ENCODE measurements at places on chromosomes 3 and 15.

DNA sequence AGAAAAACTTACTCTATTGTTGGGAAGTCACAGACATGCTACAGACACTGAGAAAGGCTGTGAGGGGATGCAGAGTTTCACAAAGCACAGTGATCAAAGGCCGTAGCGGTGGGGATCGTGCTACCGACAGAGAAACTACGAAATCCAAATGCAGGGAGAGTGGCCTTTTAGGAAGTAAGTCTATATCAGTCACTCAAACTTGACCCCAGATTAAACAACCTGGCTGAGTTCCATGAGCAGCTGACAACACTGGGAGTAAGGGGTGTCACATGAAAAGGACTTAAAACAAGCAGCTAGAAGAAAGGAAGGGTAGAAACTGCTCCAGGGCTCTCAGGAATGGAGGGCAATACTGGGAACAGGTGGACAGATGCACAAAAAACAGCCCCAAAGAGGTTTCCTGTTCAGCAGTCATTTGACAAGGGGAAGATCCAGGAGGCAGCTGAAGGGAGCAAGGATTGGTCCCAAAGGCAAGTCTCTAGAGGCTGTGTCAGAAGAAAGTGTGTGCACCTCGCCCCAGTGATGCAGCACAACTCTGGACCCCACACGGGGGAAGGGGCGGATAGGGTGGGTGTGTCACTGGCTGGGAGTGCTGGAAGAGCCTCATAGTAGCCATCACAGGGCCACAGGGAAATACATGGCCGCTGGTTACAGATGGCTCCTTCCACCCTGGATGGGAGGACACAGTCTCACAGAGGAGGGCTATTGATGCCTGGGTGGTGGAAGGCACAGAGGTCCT lies 20.3 kb upstream of the HDAC11 start:
- no peak for DNase-seq

- no peak for DNase-seq
These were observed 86.5 kb downstream of the AQR start for GRCh38 chr15:34883042-34883441.

GRCh38 chr3:136351351-136351750 lies 101.2 kb downstream of the PCCB start:
- DNase-seq = no peak

DNA sequence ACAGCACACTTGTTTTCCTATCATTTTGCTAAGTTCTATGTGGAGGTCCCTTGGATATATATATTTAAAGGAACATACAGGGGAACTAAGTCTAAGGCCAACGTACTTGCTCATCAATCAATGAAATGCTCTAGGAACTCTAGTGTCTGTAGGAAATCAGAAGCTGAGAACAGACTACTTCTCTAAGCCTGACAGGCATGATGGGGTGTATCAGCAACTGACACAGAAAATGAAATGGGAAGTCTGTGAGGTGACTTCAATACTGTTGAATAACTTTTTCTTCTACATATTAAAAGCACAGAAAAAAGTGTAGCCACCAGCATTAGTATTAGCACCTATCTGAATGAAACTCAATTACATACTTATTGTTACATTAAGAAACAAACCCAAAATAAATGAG lies 56.9 kb upstream of the CSPG5 start:
- DNase-seq = no peak

DNA sequence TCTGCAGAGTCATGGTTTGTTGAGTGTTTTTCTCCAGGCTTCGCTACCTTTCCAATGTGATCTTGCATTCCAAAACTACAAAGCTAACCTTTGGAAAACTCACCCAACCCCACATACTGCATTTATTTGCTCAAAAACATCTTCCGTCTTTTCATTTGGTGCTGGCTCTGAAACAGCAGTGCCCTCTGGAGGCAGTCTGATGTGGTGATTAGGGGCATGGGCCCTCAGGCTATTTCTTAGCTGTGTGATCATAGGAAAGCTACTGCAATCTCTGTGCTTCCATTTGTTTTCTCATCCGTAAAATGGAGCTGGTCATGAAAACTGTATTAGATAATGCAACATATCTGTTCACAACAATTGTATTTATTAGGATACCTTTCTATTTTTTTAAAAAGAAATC lies 47.0 kb downstream of the MTHFS start:
- no peak for DNase-seq

DNA sequence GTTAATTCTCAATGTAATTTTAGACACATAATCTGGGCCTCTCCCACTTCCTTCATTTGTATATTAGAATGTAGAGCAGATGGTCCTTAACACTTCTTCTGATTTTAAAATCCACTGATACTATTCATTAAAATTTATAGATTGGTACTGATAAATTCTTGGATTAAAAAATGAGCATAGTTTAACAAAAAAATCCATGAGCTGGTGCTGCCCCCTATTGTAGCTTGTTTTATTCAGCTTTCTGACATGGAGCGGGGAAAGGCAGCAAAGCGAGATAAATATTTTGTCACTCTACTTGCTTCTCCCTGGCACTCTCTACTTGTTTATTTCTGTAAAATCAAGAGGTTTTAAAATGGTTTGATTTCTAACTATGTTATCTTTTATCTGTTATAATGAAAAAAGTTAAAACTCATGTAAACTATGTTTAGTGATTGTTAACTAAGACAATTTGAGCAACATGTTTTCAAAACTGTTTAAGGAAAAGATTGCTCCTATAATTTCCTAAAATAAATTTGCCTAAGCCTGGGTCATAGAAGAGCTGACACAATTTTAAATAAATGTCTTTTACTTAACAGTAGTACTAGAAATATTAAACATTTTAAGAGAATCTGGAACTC lies 26.5 kb upstream of the PLOD2 start:
- no peak for DNase-seq

DNA sequence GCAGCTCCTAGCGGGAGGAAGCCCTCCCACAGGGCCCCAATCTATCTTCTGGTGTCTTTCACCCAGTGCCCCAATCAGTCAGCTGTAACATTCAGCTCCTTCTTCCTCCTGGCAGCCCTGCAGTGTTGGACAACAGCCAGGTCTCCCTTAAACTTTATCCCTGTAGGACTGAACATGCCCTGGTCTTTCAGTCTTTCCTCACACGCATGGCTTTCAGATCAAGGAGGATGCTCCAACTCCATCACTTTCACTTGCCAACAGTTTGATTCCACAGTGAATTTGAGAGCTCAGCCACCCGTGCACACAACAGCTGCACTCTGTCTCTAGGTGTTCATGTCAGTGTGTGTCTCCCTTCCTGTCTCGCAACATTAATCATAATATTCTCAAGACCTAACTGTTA lies 28.5 kb upstream of the LRRC34 start:
- DNase-seq = no peak

DNA sequence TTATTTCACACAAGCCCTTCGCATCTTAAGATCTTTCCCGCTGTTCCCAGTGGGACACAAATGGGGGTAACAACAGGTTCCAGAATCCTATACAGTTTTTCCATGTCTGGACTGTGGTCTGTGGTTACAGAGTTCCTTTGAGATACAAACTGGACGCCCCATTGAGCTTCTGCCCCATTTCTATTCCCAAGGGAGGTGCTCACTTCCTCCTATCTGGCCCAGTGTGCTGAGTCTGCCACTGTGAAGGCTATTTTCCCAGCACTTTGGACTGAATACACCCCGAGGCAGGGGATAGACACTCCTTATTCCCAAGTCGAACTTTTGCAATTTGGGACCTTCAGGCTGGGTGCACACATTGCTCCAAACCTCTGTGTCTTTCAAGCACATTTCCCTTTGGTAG lies 44.0 kb downstream of the MESD start:
- no peak for DNase-seq

GRCh38 chr3:58177747-58178527 lies 32.8 kb downstream of the DNASE1L3 start:
- peak; percentile 87 for DNase-seq

- DNase-seq = no peak
These were observed 42.6 kb downstream of the DZIP1L start for GRCh38 chr3:138072796-138073195.

DNA sequence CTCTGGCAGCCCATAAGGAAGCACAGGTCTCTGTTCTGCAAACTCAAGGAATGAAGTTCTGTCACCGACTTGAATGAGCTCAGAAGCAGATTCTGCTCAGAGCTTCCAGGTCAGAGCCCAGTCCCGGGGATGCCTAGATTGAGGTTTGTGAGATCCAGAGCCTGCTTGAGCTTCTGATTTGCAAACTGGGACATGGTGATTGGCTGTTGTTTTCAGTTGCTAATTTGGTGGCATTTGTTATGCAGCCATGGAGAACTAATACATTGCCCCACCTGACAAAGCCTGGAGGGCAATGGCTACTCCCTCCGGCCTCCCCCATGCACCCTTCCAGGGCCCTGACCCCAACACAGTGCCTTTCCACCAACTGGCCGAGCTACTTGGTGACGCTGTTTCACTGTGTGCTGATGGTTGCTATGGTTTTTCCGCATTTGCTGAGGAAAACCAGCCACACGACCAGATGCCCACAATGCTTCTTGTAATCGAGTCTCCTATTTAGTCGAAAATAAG lies 379.5 kb upstream of the ATP10A start:
- DNase-seq = no peak

Measured in CD4-positive, alpha-beta T cell treated with Interleukin-12 subunit alpha and Interleukin-12 subunit beta, for 1 hour (primary cell).